ENCODE measurements at places on chromosomes 11 and 22.

DNA sequence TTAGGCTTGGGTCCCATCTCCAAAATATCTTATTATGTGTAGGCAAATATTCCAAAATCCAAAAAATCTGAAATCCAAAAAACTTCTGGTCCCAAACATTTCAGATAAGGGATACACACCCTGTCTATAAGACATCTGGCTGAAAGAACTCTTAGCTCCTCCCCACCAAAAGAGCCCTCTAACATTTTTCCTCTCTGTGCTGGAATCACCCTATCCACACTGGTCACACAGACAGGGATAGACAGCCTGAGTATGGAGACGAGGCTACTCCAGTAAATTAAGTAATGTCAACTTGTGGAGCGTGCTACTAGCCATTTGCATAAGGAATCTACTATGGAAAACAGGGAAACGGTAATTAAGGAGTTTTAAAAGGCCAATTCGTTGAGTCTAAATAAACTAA is 24.9 kb downstream of the ATP6V1E1 start:
- DNase-seq, result no peak

DNA sequence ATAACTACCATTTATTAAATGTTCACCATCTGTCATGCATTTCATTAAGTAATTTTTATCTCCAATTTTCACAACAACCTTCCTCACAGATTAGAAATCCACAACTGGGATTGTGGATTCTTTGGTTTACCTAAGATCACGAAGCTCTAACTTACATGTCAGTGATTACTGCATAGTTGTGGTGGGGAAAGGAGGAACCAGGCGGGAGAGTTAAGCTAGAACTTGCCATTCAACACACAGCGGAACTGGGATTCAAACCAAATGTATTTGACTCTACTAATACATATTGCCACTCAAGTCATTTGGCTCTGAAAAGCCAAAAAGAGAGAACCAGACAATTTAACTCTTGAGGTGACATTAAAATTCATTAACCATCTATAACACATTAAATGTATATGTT is 10.4 kb upstream of the LAYN start:
- peak; percentile 21 for DNase-seq

DNA sequence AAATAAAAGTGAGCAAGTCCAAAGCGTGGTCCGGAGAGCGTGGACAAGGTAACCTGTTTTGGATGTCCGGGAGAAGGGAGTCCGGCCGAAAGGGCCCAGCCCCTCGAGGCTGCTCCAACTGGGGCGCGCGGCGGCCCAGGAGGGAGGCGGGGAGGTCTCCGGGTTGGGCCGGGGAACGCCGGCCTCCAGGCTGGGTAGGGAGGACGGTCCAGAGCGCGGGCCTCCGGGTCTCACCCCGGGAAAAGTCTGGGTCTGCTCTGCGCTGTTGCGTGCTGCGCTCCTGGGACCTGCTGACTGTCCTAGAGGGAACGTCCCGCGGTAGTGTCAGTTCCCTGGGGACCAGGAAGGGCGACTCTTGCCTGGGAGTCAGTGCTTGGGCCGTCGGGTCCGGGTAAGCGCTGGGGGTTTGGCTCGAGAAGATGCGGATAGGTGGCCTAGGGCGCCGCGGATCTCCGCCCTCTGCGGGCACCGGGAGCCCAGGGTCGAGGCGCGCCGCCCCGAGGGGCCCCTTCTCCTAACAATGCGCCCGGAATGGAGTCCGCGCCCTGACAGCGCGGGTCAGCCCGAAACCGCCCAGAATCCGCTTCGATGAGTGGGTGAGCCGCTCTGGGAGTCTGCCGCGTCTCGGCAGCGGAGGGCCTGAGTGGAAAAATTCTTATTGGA is 988 bp upstream of the FLI1 start:
- peak; percentile 53 for DNase-seq

GRCh38 chr11:76728227-76728626 is 54.9 kb upstream of the TSKU start:
- no peak for DNase-seq

GRCh38 chr22:29311464-29312217 is 3.9 kb downstream of the RASL10A start:
- DNase-seq, result peak; percentile 28
